ENCODE measurements at places on chromosomes 5 and 9. TPM values are rescaled to one million over a fixed set of nuclear protein-coding genes. Genes with fewer than 3 reads are reported as not detected.

Gene EIF4EBP3
- total RNA-seq: 10.6 TPM

DNA sequence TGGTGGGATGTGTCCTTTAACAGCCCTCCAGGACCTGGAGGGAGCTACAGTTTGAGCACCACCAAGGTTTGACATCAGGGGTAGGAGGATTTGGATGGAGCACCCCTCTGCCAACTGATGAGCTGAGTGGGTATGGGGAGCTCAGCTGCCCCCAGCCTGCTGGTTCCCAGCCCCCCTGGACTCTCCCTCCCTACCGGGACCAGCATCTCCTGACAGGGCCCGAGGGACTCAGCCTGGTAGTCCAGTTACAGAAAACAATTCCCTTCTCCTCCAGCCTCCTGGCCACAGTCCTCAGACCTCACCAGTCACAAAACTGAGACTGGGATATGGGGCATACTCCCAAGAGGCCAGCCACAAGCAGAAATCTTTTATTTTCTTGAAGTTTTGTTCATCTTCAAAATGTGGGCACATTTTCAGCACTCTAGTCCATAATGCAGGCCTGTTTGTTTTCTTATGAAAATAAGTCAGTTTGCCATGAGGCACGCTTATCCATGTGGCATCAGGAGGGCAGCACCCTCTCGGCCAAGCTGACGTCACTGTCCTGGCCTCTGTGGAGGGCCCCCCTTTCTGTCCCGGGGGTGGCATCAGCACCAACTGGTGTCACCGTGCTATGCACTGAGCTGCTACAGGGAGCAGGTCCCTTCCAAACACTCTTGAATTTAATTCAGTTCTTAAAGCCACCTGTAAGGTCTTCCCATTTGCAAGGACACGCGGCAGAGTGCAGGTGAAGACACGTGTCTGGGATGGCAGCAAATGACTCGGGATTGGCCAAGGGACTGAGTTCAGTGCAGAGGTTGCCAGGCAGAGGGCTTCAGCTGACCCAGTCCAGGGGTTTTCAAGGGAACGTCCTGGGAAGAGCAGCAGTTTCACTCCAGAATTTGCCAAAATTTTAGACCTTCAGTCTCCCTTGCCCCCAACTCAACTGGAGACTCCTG, 187.6 kb downstream of the GADD45G start:
- DNase-seq: no peak

DNA sequence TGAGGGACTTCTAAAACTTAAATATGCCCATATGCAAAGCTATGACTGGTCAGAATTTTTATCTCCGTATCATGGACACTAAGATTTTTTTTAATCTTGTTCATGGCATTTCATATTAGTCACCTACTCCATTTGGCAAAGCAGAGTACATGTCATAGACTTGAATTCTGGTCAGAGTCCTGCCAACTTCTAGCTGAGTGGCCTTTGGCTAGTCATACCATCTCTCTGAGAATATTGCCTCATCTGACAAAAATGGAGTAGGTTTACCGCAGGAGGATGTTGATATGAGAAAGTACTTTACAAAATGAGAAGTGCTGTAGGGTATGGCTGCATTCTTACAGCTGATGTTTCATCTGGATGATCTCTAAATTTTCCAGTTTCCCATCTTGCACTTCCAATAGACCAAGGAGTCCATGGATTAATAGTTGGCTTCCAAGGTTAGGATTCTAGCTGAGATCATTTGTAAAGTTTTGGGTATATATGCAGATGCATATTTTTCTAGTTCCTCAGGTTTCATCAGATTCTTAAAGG, 150.8 kb upstream of the NR3C1 start:
- no peak for DNase-seq

- DNase-seq: no peak
Measured at GRCh38 chr9:130912932-130913598, 16.5 kb upstream of the QRFP start.

DNA sequence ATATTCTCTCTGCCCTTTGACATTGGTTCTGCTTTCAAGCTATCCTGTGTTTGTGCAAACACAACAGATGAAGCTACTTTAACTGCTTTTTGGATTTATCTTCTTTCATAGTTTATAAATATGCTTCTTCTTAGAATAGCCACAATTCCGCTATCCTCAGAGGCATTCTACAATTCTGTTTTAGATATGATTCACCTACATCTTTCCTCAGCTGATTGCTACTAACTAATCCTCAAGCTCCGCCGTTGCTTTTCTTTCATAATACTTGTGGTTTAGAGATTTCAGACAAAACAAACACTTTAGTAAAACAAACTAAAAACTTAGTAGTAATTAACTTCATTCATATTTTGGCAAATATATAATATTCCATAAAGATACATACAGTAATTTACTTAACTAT, 52.5 kb downstream of the ECPAS start:
- no peak for DNase-seq
